ENCODE measurements at places on chromosomes 11 and 22.

GRCh38 chr11:60994541-60995080 lies 23.1 kb downstream of the CD6 start:
- DNase-seq = no peak

GRCh38 chr11:11969380-11970215 lies 38.8 kb downstream of the DKK3 start:
- no peak for DNase-seq

DNA sequence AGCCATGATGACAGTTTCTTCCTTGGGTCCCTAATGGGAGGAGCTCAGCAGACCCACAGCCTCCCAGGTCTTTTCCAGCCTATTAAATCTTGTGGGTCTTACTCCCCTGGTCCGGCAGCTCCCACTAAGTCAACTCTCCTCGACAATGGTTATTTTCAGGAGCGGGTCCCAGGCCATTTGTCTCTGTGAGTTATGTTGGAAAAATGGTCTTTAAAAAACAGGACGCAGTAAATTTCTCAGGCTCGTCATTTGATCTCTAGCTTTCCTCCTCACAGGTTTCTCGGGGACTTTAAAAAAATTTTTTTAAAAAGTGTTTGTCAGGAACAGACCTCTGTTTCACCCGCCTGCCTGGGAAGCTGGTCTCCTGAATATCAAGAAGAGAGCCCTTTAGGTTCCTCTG lies 397.5 kb upstream of the NARS2 start:
- DNase-seq = no peak

- DNase-seq = no peak
Measured at GRCh38 chr11:35614939-35615569, 3.2 kb upstream of the FJX1 start.

GRCh38 chr11:68326334-68327215 lies 14.2 kb downstream of the LRP5 start:
- no peak for DNase-seq

DNA sequence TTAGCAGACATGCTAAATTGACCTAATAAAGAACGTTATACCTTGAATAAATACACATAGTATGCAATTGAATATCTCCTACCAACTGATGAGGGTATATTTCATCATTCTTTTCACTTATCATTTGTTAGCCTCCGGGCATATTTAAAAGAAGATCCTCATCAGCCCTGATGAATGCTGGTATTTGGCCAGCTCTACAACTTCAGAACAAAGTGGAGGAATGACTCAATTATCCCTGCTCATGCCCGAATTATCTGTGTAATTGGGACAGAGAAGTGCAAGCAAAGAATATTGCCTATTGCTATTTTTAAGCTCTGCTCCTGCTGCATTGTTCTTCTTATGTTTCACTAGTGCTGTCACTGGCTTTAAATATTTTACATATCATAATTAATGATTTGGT lies 622.1 kb downstream of the METTL15 start:
- DNase-seq = no peak

DNA sequence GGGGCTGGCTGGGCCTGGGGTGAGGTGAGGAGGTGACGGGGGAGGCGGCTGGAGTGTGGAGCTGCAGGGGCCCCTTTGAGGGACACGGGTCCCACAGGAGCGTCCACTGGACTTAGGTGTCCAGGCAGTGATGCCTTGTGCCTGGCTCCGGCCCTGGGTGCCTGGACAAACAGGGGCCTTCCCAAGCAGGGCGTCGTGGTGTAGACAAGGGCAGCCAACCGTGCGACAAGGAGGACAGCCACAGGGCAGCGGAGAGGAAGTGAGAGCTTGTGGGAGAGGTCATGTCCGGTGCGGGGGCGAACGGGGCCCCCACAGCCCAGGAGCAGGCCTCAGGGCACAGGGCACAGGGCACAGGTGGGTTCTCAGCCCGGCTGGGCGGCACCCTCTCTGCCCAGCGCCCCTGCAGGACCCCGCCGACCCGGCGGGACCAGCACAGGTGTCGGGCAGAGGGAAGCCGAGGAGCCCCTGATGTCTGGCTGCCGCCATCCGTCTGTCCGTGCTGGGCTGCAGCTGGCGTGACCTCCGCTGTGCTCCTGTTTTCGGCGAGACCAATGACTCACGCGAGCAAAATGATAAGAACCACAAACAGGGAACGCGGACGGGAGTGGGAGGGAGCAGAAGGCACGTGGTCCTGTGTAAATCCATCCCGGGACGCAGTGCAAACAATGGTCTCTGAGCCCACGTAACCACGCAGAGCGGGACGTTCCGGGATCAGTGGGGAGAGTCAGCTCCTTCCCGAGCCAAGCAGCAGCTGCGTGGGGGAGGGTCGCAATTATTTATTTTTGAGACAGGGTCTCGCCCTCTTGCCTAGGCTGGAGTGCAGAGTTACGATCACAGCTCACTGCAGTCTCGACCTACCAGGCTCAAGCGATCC lies 49.1 kb upstream of the A4GALT start:
- no peak for DNase-seq

DNA sequence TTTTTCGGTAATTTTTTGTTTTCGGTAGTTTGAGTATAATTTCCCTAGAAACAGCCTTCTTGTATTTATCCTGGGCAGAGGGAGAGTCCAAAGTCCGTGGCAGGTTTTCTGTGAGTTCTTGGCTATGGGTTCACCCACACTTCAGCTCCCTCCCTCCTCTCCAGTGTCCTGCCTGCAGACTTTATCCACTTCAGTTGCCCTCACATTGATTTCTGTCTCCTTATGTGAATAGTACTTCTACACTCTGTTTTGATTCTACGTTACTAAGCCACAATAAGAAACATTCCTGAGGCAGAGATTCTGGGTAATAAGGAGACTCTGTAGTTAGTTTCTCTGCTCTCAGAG lies 868.6 kb downstream of the METTL15 start:
- DNase-seq = no peak

Measured in Kasumi-1 (cell line).